ENCODE measurements at places on chromosomes 5 and 9.

DNA sequence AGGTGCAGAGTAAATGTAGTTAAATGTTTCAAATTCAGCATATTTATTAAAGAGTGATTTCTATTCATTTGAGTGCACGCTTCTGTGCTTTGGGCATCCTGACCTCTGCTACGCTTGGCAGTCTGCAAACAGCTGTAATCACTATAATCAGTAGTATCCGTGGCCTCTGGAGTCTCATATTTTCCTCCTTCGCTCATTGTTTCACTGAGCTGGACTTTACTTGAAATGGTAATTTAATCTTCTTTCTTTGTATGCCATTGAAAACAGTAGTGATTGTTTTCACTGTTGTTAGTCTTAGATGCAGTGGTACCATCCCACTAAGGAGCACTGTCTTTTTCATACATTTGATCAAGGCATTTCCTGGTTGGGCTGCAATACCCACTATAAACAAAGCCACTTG lies 43.5 kb upstream of the CAVIN4 start:
- no peak for DNase-seq
- no peaks in the 10 kb centered on the region for H3K27me3 ChIP-seq

DNA sequence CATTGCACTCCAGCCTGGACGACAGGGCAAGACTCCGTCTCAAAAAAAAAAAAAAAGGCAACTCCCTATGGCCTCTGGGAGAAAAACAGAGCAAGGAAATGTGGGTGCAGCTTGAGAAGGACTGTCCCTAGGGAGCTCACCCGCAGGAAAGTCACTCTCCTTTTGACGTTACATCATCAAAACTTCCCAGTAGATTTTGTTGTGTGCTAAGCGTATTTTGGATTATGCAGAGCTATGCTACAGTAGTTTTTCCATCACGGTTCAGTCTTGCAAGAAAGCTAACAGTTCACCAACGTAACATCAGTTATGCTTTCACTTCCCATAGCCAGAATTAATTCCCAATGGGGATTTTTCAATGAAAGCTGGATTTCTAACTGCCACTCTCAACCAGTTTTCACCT lies 138.8 kb downstream of the HSD17B3 start:
- H3K27ac ChIP-seq: no peak overlapping the region

DNA sequence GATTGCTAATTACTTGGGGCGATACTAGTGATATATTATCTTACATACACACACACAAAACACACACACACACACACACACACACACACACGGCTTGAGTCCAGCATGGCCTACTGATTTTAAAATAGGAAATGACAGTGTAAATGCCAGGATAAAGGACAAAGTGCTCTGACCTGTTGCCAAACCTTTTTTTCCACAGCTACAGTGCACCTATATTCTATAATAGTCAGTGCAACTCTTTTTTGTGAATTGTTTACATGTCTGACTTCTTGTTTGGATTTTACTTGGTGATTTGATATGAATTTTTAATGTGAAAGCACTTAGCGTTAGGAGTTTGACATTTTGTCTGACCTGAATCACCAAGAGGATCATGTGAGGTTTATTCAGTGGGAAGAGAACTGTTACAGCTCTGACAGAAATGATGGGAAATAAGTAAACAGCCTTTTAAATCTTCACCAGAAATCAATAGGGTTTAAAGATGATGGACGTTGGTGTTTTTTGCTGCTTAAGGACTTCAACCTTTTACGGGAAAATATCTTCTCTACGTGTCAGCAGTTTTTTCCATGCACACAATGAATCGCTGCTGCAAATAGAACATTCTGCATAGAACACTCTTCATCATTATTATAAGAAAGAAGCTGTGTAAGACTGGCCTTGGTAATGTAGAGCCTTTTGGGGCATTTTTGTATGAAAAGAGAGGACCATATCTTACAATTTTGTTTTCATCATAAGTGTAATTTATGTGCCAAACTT lies 218.5 kb downstream of the RANBP17 start:
- DNase-seq: no peak
- H3K36me3 ChIP-seq: no peaks in the 10 kb centered on the region
- no peak overlapping the region for H3K27ac ChIP-seq
- H3K4me3 ChIP-seq: no peak overlapping the region
- no peaks in the 10 kb centered on the region for H3K27me3 ChIP-seq
- H3K4me1 ChIP-seq: no peaks in the 10 kb centered on the region

- no peak for DNase-seq
- no peaks in the 10 kb centered on the region for H3K4me1 ChIP-seq
- no peaks in the 10 kb centered on the region for H3K27me3 ChIP-seq
- H3K4me3 ChIP-seq: no peak overlapping the region
- H3K36me3 ChIP-seq: no peaks in the 10 kb centered on the region
- H3K27ac ChIP-seq: no peak overlapping the region
These were observed 682.4 kb downstream of the MAT2B start for GRCh38 chr5:164187785-164188184.

- H3K4me3 ChIP-seq: no peak overlapping the region
- H3K27me3 ChIP-seq: no peaks in the 10 kb centered on the region
- no peak overlapping the region for H3K27ac ChIP-seq
- H3K36me3 ChIP-seq: peaks cover 3% of the 10 kb centered on the region
These were observed 108.3 kb upstream of the GNA14 start for GRCh38 chr9:77756449-77756848.

GRCh38 chr5:111478266-111478665 lies 34.1 kb downstream of the STARD4 start:
- H3K27ac ChIP-seq: no peak overlapping the region
- no peaks in the 10 kb centered on the region for H3K27me3 ChIP-seq
- DNase-seq: no peak

DNA sequence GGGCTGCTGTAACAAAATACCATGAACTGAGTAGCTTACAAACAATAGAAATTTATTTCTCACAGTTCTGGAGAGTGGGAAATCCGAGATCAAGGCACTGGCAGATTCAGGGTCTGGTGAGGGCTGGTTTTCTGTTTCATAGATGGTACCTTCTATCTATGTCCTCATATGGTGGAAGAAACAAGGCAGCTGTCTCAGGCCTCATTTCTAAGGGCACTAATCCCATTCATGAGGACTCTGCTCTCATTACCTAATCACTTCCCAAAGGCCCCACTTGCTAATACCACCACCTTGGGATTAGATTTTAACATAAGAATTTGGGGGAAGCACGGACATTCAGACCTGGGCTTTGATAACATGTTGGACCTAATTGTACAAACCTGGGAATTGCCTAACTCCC lies 13.5 kb downstream of the RFESD start:
- no peaks in the 10 kb centered on the region for H3K27me3 ChIP-seq
- no peak overlapping the region for H3K27ac ChIP-seq
- H3K4me1 ChIP-seq: no peaks in the 10 kb centered on the region
- peaks cover 2% of the 10 kb centered on the region for H3K36me3 ChIP-seq
- DNase-seq: no peak

- no peak for DNase-seq
- no peak within 1 kb of the TSS for H3K27ac ChIP-seq
- no peak within 1 kb of the TSS for H3K4me3 ChIP-seq
- H3K4me1 ChIP-seq: no peaks in the 10 kb centered on the region
- peaks cover 68% of the 10 kb centered on the region for H3K27me3 ChIP-seq
These were observed at the start of gene CDX1 for GRCh38 chr5:150166650-150167511. Gene CDX1, plus strand, starts transcription at chr5:150166778. Its CDS starts 99 bp downstream, at chr5:150166877.

DNA sequence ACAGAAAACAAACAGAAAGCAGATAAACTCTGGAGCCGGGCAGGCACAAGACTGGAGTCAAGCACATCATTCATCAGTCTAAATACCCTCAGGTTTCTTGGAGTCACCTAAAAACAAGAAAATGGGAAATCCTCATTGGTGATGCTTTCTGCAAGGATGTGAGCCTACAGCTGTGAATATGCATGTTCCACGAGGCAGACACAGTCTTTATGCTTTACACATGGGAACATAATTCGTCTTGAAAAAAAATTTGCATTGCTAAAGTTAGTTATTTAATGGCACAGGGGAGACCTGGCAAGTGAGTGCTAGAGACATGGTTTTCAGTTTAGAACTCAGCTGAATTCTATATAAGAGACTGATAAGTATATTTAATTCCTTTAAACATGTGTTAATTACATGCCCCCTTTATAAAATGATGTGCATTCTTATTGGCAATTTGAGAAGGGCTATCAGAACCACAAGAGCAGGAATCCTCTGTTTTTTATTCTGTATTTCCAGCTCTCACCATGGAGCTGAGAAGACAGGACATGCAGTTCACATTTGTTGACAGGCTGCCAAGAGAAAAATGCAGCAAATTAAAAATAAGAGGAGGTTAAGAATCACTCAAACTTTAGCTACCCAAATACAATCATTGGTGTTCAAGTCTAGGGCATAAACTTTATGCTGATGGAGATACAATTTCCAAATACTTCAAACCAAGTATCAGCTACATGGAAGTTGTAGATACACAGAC lies 438.0 kb upstream of the MPDZ start:
- H3K27me3 ChIP-seq: no peaks in the 10 kb centered on the region
- no peaks in the 10 kb centered on the region for H3K36me3 ChIP-seq
- no peaks in the 10 kb centered on the region for H3K4me1 ChIP-seq

DNA sequence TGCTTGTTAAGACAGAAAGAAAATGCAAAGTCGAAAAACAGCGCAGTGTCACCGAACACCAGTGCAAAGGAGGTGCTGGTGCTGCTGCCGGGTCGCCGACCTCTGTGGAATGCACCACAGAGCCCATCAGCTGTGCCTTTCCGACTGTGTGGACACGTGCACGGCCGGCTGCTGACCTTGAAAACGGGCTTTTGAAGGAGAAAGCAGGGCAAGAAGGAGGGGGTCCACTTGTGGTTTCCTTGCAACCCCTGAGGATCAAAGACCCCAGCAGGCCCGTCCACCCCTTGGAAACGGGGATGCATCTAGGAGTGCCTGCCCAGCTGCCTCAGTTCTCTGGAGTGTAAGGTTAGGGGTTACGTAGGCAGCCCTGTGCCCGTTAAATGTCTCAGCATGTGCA lies 6.2 kb upstream of the OLFM1 start:
- no peak overlapping the region for H3K4me3 ChIP-seq
- H3K27me3 ChIP-seq: peaks cover 71% of the 10 kb centered on the region
- H3K36me3 ChIP-seq: no peaks in the 10 kb centered on the region
- DNase-seq: no peak

DNA sequence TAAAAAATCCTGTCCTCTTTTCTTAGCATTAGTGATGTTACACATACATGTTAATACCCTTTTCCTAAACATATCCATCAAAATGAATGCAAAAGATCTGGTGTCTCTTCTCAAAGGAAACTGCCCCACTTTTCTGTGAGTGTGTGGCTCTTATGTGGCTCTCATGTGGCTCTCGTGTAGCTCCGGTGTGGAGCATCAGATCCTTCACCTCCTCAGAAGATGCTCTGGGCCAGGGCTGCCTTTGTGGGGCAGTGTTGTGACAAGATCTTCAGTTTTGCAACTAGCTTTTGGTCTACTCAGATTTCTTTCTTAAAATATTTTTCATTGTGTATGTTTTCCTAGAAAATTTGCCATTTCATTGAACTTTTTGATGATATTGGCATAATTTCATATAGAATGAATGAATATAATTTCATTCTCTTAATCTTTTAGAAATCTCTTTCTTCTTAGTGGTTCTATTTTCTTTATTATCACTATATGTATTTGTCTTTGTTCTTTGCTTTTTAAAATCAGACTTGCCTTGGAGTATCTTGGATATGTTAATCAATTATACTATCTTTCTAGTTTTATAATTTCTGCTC lies 19.4 kb downstream of the GARNL3 start:
- H3K27me3 ChIP-seq: peaks cover 36% of the 10 kb centered on the region
- no peaks in the 10 kb centered on the region for H3K4me1 ChIP-seq
- DNase-seq: no peak
- peaks cover 2% of the 10 kb centered on the region for H3K36me3 ChIP-seq
- no peak overlapping the region for H3K4me3 ChIP-seq

DNA sequence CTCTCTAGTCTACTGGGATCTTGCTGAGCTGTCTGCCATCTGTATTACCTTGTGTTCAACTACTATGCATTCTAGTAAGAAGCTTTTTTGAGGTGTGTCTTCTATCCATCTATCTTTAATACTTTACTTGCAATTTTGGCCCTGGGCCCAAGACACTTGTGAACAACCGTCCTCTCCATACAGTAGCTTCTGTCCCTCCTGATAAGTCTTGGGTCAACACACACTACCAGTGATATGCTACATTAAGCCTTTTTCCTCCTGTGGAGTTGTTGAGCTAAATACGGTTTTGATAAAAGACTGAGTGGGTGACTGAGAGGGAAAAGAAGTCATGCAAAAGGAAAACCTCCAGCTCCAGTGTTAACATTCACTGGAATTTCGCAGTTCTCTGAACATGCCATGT lies 133.3 kb upstream of the PCA3 start:
- peaks cover 2% of the 10 kb centered on the region for H3K36me3 ChIP-seq
- no peak for DNase-seq
- H3K27ac ChIP-seq: no peak overlapping the region

DNA sequence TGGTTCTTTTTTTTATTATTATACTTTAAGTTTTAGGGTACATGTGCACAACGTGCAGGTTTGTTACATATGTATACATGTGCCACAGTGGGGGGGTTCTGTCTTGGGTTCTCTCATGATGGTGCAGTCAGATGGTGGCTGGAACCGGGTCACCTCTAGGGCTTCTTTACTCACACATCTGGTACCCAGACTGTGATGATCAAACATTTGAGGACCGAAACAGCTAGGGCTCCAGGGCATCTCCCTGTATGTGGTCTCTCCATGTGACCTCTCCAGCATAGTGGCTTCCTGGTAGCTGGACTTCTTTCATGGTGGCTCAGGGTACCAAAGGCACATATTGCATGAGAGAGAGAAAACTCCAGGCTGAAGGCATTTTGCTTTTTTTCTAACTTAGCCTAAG lies 9.8 kb upstream of the CRHBP start:
- DNase-seq: no peak
- no peak overlapping the region for H3K4me3 ChIP-seq
- no peaks in the 10 kb centered on the region for H3K36me3 ChIP-seq

GRCh38 chr9:123743737-123744136 lies 186.2 kb downstream of the DENND1A start:
- H3K27me3 ChIP-seq: no peaks in the 10 kb centered on the region
- H3K27ac ChIP-seq: no peak overlapping the region
- no peak overlapping the region for H3K4me3 ChIP-seq
